ENCODE measurements at places on chromosomes 12 and 14.
A peak's percentile ranks its signal among the peaks of the same experiment; 100 is the strongest.

- no peak for DNase-seq
These were observed 610 bp downstream of the VSIG10 start for GRCh38 chr12:118103201-118103600.

GRCh38 chr12:130013771-130014484 is 110.1 kb upstream of the TMEM132D start:
- peak; percentile 20 for DNase-seq

DNA sequence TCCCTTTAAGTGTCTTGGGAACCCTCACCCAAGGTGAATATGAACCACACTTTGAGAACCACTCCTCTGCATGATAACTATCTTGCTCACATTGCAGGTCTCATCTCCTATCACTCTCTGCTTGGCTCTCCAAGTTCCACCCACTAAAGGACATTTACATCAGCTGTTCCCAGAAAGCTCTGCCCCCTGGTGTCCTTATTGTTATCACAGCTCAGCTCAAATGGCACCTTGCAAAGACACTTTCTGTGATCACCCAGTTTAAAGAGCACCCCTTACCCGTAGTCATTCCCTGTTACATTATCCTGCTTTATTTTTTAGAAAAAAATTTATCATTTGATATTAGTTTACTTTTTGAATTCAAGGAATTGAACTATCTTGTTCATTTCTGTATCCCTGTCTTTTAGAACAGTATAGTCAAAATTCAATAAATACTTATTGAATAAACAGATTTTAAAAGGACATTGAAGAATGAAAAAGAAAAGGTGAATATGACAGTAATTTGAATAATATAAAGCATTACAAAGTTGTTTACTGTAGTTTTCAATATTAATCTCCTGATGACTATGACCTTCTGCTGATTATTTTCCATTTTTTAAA is 20.5 kb upstream of the GUCY2C start:
- peak; percentile 44 for DNase-seq

GRCh38 chr14:42224053-42224888 is 617.6 kb downstream of the LRFN5 start:
- DNase-seq, result peak; percentile 90

DNA sequence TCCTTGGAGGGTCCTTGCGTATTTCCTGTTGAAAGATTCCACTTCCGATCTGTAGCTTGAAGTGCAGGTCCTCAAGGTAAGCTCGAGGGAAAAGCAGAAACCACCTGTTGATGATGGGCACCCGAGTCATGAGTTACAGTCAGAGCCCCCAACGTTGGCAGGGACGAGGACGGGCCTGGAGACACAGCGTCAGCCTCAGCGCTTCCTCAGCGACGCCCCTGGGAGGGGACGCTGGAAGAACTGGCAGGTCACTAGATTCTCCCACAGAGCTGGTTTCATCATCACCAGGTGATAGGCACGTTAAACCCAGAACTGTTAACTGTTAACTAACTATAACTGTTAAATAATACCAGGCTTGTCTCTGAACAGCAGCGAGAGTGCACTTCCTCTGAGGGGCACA is 101.8 kb downstream of the TNFAIP2 start:
- DNase-seq, result no peak

- no peak for DNase-seq
These were observed 286.6 kb downstream of the AACS start for GRCh38 chr12:125351788-125352187.

DNA sequence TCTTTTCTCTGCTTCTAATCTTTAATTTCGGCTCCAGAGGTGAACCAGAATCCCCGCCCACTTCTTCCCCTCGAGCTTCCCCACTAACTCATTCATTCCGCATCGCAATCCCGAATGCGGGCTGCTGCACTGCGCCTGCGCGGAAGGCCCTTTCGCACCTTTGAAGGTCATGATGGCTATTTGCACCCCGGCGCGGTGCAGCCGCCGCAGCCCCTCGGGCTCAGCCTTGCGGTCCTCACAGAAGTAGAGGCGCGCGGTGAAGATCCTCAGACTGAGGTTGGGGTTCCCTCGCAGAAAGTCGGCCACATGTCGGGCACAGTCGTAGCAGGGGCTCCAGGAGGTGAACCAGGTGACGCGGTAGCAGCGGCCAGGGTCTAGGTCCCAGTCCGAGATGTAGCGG is 7.6 kb downstream of the AICDA start:
- DNase-seq, result no peak

GRCh38 chr12:3371018-3371417 is 120.0 kb upstream of the PRMT8 start:
- no peak for DNase-seq

- DNase-seq, result no peak
These were observed 11.7 kb downstream of the PTPN21 start for GRCh38 chr14:88542857-88543795.

GRCh38 chr12:105060715-105061378 is 23.4 kb downstream of the ALDH1L2 start:
- no peak for DNase-seq

DNA sequence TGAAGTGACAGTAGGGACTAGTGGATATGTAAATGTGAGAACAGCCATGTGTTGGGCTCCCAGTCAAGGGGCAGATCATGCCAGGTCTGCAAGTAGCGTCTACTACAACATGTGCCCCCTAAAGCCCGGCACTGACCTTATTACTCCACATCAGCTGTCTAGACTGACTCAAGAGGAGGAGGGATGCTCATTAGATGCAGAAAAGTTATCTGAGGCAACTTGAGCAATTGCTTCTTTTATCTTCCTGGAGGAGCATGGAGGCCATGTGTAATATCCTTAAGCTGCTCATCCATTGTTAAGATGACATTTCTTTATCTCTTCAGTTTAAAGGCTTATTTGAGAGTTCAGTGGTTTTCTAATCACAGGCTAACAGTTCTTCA is 404.7 kb upstream of the FLRT2 start:
- no peak for DNase-seq

GRCh38 chr12:89523843-89524540 is 604 bp downstream of the GALNT4 start:
- DNase-seq, result no peak

DNA sequence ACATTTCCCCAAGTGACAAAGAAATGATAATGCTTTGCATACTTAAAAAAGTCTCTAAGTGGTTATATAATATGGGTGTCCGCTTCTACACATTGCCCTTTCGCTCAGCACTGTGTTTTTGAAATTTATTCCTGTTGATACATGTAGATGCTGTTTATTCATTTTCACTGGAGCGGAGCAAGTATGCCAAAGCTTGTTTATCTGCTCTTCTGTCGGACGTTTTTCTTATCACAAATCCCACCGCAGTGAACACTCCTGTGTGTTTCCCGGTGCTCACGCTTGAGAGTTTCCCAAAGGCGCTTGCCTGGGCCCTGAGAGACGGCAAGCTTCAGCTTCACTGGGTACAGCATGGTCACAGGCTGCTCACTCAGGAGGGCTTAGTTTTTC is 50.2 kb downstream of the TPCN1 start:
- no peak for DNase-seq

GRCh38 chr12:92629349-92630065 is 73.3 kb upstream of the PLEKHG7 start:
- peak; percentile 20 for DNase-seq

DNA sequence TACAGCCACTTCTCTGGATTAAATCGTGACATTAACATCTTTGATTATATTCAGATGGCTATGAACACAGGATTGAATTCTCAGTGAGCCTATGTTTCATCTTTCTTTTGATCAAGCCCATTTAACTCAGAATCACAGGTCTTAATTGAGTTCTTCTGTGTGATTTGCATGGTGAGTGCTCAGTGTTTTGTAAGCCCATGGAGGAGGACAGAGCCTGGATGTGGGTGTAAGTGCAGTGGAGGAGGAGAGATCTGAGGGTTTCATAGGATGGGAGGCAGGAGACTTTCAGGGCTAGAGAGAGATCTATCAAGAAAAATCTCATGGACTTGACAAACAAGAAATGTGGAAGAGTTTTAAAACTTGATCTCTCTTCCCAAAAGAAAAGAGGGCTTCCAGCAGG is 5.3 kb upstream of the TESPA1 start:
- DNase-seq, result no peak

GRCh38 chr14:99548255-99548654 is 55.8 kb downstream of the CCDC85C start:
- no peak for DNase-seq

DNA sequence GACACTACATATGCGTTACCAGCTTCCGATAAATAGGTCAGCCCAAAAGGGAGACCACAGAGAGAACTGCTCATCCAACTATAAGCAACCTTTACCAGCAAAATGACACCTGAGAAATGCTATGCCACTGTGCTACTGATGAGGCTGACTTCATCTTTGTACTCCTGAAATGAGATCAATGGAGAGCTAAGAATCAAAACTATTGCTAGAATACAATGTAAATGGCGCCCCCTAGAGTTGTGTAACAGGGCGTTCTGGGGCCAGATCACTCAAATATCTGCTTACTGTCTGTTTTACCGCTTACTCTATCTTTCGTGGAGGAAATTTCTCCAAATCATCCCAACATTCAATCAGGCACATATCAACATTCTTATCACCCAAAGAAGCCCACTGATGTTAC is 4.6 kb downstream of the ZNF384 start:
- no peak for DNase-seq

GRCh38 chr14:105177082-105177481 is 4.0 kb downstream of the NUDT14 start:
- DNase-seq, result no peak

DNA sequence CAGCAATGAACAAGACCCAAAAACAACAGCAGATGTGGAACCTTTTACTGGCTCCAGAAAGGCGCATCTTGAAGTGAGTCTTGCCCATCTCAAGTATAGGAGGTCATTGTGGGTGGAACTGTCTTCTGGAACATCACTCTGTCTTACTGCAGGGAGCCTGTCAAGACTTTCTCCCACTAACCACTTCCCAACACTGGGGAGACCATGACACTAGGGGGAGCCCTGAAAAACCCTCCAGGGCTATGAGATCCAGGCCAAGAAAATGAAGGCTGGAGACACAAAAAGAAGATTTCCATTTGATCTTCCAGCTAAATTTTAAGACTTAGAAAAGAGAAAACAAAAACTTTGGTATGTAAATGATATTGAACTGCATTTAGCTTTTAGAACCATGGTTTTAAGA is 13.5 kb upstream of the ATG14 start:
- no peak for DNase-seq

DNA sequence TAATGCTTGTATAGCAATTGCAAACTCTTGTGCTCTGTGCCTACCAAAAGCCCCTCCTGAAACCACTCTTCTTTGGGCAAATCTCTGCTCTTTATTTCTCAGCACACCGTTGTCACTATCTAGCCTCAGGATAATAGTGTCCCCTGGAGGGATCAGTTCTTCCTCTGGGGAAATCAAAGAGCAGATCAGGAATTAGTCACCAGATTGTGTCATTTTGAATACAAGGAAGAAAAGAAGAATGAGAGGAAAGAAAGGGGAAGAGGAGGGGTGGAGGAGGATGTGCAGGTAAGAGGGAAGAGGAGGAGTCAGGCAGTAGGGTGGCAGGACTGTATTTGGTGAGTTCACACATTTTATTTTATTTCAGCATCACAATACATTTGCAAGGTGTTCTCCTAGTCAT is 256.4 kb downstream of the GRIN2B start:
- DNase-seq, result no peak

DNA sequence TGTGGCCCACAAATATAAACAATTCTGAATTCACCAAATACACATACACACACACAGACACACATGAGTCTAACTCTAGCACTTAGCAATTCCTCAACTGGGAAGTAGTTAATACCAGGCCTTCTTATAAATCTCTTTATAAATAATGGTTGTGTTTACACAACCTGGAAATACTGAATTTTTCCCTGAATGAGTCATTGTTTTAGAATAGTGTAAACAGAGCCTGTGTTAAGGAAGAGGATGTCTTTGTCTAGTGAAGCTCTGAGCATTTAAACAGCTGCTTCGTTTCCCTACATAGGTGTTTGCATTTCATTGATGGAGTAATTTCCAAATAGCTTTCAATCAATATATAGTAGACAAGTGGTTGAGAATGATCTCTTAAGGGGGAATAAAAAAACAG is 218.8 kb downstream of the BTG1 start:
- no peak for DNase-seq

GRCh38 chr14:103943673-103944072 is 1.3 kb upstream of the RD3L start:
- no peak for DNase-seq

DNA sequence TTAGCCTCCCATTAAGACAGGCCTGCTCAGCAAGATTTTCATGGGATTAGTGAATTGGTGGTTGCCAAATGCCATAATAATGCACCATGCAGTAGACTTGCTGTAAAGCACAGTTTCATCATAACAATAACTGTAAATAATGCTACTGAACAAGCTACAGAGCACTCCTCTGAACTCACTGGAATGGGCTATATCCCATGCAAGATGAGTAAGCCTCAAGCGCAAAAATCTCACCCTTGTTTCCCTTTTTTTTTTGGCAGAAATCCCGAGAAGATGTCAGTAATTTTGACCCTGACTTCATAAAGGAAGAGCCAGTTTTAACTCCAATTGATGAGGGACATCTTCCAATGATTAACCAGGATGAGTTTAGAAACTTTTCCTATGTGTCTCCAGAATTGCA is 145.9 kb upstream of the HIF1A start:
- DNase-seq, result no peak

GRCh38 chr12:43362910-43363694 is 188.9 kb downstream of the ADAMTS20 start:
- DNase-seq, result no peak

DNA sequence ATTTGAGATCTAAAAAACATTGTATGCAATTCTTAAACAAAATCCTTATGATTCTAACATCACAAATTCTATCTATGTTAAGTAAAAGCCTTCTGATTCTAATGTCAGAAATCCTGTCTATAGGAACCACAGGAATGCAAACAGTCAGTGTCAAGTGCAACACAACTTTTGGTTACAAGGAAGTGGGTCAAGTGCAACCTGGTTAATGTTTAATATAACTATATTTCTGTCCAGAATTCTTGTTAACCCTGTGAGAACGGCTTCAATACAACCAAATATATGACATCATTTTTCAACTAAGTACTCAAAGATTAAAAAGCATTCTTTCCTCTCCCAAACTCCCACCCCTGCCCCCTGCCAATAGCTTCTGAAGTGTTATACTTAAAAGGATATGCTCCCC is 107.9 kb upstream of the PLEKHA5 start:
- no peak for DNase-seq

- peak; percentile 66 for DNase-seq
These were observed 449 bp upstream of the LTBP2 start for GRCh38 chr14:74612350-74613021.

- peak; percentile 73 for DNase-seq
These were observed 128.7 kb downstream of the TMX1 start for GRCh38 chr14:51368721-51369163.

DNA sequence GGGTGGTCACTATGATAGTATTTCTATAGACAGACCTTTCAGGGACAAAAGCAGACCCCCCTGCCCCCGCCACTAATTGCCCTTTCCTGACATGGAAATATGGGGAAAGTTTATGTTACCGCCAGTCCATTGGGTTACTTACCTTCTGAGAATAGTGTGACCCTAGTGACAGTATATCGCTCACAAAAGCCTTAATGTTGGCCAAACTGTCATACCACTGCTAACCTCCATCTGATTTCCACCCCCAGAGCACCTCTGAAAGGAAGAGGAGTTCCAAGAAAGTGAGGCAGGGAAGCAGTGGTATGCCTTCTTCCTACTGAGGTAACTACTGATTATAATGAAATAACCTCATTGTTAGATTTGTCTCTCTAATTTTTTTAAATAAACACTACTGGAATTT is 67.5 kb upstream of the CCDC91 start:
- DNase-seq, result no peak

All from tibial nerve (tissue), 4 donors.